Stimulated activated naive CD8-positive, alpha-beta T cell treated with anti-CD3 and anti-CD28 coated beads, Interleukin-15, amount 100 ng/mL, for 72 hours (primary cell): ENCODE measurements at places on chromosomes 7 and 10.

DNA sequence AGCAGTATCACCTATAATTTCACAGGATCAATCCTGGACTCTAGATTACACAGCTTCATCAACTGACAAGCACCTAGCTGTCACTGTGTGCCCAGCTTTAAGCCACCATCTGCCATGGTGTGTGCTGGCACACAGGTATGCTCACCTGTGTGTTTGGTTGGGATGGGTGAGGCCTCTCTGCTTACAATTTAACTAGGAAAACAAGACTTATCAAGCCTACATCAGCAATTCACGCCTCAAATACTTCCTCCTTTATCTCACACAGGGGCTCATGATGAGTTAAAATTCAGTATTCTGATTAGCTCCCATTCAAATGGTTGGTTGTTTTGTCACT, 608.2 kb downstream of the PARD3 start:
- no peak for DNase-seq

- no peak for DNase-seq
Measured at GRCh38 chr10:71435571-71436267, 39.0 kb downstream of the CDH23 start.

DNA sequence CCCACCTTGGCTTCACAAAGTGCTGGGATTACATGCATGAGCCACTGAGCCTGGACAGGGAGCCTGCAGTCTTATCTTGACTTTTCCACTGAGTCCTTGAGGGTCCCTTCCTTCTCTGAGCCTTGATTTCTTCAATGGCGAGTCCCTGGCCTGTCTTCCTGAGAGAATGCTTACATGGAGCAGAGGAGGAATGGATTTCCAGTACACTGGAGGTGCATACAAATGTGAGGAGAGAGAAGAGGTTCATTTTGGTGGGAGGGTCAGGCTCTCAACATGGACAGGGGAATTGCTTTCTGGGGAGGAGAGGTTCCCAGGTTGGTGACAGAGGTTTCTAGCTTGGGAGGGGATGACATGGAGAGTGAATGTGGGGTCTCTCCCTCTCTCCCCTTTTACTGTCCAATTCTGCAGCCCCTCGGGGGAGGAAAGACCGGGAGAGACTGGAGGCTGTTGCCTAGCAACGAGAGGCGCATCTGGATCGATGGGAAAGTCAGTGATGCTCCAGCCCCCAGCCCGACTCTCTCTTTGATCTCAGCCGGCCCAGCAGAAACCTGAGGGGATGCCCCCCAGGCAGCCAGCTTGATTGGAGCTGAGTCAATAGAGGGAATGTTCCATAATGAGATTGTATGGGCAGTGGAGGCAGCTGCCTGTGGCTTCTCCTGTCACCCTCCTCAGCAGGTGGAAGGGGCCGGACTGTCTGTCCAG, 14.8 kb downstream of the SRRM3 start:
- DNase-seq, result no peak

- DNase-seq, result no peak
Measured at GRCh38 chr7:55202150-55202913, 162.8 kb upstream of the LANCL2 start.

- DNase-seq, result no peak
Measured at GRCh38 chr7:44211126-44211675, 10.4 kb downstream of the YKT6 start.

DNA sequence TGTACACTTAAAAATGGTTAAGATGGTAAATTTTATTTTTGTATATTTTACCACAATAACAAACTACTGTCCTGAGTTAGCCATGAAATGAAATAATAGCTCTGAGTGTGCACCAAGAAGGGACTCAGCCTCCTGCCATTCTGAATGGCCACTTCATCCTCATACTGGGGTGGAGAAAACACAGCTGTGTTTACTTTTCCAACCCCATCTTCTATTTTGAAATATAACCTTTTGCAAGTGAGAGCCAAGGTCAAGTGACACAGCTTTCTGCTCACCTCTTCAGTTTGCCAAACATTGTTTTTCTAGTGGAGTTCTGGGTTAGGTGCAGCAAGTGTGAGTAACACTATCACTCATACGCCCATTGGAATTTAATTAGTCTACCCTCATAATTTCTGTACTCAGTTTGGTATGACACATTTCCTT, 107.4 kb upstream of the GLCCI1 start:
- no peak for DNase-seq

- no peak for DNase-seq
Measured at GRCh38 chr7:409339-410281, 110.0 kb downstream of the PDGFA start.

DNA sequence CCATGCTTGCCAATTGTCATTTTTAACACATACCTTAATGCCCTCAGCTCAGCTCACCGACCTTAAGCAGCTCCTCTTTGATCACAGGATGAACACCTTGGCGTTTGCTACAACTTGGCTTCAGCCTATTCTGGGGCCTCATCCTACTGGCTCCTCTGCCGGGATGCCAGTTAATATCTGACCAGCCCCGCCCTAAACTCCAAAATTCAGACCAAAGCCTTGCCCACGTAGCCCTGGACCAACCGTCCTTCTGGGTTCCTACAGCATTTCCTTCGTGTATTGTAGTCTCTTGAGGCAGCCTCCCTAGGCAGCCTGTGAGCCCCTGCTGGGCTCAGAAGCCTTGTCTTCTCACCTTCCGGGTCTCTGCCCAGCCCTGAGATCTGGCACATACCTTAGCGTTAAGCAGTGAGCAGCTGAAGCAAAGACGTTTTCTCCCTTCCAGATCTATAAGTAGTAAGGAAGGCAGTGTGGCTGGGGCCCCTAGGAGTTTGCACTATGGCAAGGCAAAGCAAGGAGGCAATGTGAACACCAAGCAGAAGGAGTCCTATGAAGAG, 836 bp downstream of the ENO4 start:
- DNase-seq, result no peak

- no peak for DNase-seq
Measured at GRCh38 chr7:104089612-104090011, 100.2 kb upstream of the RELN start.

DNA sequence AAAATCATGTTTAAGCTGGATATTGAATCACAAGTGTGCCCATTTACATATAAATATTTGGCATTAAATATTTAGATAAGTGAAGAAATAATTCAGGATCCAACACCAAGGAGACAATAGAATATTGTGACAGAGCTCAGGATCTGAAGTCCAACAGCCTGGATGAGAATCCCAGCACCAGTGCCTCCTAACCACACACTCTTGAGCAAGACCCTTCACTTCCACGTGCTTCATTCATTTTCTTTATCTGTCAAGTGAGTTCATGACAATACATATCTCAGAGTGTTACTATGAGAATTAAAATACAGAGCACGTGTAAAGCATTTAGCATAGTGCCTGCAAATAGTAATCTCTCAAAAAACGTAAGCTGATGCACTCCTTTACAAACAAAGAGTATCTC, 78.4 kb upstream of the IKZF1 start:
- DNase-seq, result no peak

DNA sequence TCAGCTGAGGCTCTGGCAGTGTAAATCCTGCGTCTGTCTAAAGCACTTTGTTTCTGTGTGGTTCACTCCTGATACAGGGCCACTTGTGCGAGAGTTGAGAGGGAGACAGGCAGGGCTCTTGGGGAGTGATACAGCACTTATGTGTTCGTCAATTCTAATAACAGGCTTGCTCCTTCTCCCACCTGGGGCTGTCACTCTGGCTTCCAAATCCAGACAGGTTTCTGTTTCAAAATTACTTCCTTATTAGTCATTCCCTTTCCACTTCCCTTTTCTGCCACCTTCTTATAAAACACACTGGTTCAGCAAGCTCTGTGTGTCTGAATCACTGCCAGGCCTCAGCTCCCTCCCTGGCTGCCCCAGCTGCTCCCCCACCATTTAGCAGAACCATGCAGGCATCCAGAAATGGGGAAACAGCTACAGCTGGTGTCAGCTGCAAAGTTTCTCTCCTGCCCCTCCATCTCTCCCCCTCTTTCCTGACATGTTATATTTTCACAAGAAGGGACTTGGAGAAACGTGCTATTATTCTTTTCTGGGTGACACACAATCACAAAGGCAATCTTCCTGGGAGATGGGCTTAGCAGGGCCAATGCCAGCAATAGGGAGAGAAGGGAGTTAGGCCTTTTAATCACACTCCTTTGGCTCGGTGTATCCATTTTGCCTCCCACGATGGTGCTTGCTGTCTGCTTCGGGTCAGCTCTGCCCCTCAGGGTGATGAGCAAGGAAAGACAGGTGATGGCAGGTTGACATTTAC, 58.4 kb upstream of the ZNRF2 start:
- no peak for DNase-seq

- DNase-seq, result no peak
Measured at GRCh38 chr7:135855846-135856245, 107.2 kb upstream of the FAM180A start.

DNA sequence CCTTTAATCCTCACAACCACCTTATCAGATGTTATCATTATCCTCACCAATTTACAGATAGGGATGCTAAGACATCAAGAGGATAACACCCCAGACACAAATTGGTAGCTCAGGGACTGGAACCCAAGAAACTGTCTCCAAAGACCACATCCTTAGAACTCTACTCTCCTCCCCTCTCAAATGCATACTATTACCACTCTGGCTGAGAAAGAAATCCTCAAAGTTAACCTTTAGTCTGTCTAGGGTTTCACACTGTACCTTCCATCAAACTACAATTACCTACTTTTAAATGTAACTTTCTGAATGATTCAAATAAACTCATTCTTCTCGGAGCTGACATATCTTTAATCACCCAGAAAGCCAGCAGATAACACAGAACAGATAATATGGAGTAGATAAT, 6.6 kb downstream of the EZH2 start:
- DNase-seq, result no peak

DNA sequence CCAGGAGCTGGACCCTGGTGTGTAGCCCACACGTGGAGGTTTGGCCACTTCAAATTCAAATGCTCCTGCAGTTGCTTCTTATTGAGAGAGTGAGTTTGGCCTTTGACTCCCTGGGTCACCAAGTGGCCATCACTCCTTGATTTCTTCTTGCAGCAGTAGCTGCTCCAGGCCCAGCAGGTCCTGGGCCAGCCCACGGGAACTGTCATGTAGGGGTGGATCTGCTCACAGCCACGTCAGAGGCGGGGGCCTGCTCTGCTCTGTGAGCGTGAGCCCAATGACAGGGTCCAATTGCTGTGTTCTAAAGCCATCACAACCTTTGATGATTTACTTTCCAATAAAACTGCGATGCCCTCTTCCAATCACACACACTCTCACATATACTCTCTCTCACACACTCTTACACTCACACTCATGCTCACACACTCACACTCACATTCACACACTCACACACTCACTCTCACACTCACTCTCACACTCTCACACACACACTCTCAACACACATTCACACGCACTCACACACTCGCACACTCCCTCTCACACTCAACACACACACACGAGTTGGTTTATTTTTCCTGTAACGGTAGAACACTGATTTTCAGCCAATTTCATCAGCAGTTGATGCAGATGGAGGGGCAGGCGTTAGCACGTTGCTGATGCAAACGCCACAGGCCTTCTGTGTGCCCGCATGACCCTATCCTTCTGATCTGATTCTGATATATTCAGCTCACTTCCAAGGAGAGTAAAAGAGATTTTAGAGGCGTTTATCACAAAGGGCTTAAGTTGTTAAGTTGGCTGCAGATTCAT, 210.7 kb upstream of the PPP2R2D start:
- DNase-seq, result no peak

GRCh38 chr7:138814816-138815332, 16.9 kb upstream of the ATP6V0A4 start:
- no peak for DNase-seq

DNA sequence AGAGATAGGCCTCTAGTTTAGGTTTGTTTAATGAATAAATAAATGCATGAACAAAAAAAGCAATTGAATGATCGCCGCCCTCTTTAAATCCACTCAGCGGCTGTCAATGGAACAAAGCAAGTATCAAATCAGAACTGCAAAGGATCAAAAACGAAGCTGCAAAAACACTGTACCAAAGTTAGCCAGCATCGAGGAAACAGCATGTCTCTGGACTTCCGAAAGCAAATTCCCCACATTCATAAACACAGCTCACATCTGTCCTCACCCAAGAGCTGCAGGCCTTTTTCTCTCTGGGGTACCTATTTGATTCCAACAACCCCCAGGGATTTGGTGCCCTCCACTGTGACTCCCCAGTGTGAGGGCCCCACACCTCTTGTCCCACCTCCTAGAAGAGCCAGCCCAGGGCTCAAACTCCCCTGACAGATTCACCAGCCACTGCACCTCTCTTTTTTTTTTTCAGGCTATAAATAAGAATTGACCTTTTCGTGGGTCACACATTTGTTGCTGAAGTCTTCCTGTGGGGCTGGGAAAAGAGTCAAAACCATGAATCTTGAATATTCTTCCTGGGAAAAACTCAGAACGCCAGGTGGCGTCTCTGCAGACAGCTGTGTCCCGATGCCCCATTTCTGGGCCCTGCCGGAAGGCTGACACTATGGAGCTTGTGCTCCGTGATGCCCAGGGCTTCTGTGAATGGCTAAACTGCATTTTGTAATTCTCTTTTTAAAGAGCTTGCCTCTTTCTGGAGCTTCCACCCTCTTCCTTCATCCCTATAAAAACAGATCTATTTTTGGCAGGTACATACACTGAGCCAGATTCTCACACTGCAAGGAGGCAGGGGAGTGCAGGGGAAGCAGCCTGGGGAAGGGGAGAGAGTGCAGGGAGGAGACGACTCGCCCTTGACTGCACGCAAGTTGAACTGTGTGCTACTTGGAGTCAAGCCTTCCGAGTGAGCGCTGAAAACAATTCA, 51.7 kb downstream of the HSPA12A start:
- DNase-seq, result no peak

DNA sequence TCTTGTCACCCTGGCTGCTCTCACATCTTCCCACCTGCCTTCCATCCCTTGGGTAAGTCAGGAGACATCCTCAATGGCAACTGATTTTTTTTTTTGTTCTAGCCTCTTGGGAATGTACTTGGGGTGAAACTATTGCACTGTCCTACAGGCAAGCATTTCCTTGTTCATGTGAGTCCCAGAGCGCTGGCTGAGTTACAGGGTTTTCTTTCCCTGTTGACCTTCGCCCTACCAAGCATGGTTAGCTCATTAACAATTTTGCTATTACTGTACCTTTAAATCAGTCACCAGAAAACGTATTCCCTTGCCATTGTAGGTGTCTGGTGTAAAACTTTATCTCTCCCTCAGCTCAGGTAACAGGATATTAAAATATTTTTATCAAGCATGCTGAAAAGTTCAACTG, 98.9 kb downstream of the PRLHR start:
- DNase-seq, result no peak

DNA sequence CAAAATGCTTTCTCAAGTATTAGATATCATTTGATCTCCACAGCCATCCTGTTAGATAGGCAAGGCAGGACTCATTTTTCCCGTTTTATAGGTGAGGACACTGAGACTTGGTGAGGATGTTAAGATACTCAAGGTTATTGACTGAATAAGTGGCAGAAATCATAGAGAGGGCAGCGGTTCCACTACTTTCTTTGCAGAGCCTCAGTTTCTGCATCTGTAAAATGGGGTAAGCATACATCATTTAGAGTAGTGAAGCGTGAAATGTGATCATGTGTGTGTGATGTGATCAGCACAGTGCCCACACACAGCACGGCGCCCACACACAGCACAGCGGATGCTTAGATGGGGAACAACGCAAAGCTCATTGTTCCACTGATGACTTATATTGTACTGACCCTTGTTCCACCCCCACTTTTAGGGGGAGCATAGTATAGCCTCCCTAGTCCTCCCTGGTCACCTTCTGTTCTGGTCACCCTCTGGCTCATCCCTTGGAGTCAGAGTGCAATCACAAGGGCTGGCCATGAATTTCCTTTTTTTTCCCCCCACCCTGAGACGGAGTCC, 10.5 kb downstream of the UBTD1 start:
- DNase-seq, result no peak
